Umbilical cord (tissue), 2 donors: ENCODE measurements at places on chromosomes 5 and 9.

GRCh38 chr9:72506615-72507014, 14.8 kb upstream of the TMC1 start:
- no peak for DNase-seq

- no peak for DNase-seq
Measured at GRCh38 chr9:96626912-96627311, 7.3 kb upstream of the CDC14B start.

DNA sequence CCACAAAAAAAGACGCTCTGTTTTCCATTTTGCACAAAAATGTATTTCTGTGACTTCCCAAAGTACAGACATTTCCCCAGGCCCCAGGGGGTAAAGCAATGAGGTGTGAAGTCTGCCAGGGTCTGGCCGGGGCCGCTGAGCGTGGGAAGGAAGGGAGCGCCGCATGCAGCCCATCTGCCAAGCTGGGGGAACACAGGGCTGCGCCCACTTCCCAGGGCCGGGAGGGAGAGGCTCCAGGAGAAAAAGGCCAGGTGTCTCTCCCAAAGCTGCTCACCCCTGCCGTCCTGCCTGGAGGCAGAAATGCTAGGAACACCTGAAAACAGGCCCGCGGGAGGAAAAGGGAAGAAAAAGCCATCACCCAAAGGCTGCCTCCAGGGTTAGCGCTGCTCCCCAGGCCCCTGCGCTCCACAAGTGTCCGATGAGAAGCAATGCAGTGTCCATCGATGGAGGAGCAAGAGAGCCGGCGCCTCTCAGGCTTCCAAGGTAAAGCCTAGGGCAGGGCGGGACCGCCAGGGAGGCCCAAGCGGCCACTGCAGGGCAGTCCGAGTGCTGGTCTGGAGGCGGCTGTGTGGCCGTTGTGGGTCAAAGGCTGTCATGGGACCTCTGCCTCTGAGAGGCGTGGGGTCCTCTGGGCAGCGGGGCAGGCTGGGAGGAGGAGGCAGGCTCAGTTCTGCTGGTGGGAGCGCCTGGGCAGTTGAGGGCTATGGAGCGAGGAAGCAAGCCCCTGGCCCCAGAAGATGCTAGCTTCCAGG, 6.0 kb upstream of the ZDHHC12 start:
- no peak for DNase-seq

GRCh38 chr9:136762915-136763648, 1.2 kb downstream of the LCN15 start:
- DNase-seq, result peak; percentile 8

- DNase-seq, result no peak
Measured at GRCh38 chr5:129664336-129664937, 83.5 kb upstream of the MINAR2 start.

GRCh38 chr5:157519579-157520253, 55.9 kb downstream of the ADAM19 start:
- DNase-seq, result no peak

DNA sequence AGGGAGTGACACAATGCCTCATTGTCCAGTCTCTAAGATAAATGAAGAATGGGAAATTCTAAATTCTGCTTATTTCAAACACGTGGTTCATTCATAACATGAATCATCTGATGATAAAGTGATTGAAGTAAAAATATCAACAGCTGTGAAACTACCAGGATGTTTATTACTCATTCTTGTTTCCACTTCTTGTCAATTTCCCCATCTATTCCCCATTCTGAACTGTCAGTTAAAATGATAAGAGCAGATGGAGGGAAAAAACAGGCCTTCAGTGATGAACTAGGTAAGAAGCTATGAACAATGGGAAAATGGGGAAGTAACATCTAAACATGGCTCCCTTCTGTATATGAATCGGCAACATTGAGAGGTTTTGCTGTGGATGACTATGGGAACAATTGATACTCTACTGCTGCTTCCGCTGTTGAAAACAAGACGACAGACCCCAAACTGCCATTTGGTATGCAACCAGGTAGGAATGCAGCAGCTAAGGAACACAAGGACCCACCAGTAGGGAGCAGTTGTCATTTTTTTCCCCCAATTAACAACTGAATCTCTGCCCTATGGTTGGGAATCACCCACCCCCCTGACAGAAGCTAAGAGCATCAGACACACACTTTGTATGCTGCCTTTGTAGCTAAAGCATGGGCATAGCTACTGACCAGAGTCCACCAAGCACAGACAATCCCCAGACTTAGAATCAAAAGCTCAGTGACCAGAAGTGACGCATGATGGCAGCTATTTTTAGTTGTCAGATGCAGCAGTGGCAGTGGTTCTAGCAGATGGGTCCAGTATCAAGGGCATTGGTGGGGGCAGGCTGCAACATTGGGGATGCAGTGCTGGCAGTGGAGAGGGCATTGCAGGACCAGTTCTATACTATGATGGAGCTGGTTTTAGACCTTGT, 52.9 kb upstream of the ZNF366 start:
- DNase-seq, result no peak

DNA sequence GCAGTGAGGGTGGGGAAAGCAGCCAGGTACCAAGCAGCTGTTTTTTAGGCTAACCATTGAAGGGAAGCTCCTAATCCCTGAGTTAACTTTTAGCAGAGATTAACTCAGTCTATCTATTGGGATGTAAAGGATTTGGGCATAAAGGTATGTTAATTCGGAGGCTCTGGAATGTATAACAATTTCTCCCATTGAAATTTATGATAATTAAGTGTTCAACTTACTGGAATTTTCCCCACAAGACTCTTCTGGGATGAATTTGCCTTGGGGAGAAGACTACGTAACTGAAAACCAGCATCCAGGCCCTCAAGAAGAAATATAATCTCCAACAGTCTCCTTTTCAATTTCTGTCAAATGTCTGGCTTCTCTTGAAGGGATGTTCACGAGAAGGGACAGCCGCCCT, 23.6 kb downstream of the ZFP62 start:
- no peak for DNase-seq

- DNase-seq, result no peak
Measured at GRCh38 chr5:154543380-154543779, 65.4 kb upstream of the HAND1 start.

GRCh38 chr5:36948041-36948440, 71.5 kb downstream of the NIPBL start:
- no peak for DNase-seq

DNA sequence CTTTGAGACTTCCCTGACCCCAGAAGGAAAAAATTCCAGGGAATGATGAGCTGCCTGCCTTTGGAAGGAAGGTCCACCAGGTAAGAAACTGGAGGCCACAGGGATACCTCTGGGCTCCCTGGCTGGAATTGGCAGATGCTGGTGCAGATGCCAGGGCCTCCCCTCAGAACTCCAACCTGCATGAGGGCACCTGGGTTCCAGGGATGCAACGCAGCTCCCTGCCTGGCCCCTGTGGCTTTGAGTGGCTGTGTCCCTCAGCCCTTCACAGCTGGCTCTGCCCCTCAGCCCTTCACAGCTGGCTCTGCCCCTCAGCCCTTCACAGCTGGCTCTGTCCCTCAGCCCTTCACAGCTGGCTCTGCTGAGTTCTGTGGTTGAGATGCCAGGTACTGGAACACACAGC, 13.9 kb downstream of the KCNMB1 start:
- no peak for DNase-seq

DNA sequence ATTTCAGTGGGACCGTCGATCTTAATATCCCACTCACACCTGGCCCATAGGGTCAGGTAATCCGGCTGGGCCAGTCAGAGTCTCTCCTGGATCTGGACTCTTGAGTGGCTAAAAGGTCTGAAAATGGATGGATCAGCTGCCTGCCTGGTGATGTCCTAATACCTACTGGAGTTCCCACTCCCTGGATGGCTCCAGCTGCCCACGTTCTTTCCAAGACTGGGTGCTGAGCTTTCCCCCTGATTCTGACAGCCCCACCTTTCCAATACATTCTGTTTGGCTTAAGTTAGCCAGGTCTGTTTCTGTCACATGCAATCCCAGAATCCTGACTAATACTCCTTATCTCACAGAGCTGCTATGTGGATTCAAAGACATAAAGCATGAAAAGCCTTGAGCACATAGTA, 10.2 kb downstream of the SH3PXD2B start:
- peak; percentile 84 for DNase-seq

GRCh38 chr9:13171261-13171660, 108.2 kb downstream of the MPDZ start:
- no peak for DNase-seq
